Activated CD4-positive, alpha-beta T cell treated with anti-CD3 and anti-CD28 coated beads, Interleukin-2, amount 50 U/mL, for 4 hours (primary cell): ENCODE measurements at places on chromosomes 5 and 9.

GRCh38 chr9:21871256-21871975 is 69.0 kb downstream of the MTAP start:
- no peak for DNase-seq

DNA sequence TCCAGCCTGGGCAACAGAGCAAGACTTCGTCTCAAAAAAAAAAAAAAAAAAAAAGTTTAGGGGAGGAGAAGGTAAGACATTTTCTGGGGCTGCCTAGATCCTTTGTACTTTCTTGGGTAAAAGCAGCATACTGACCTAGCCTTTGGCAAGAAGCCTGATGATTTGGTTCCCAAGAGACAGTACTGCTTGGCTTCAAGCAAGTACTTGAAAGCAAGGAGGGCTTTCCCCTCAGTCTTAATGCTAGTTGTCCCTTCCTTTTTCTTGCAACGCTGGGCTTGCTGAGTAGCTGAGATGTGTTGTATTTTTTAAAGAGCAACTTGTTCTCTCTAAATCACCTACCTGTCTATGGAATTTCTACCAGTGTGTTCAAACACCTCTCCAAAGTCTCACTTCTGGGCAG is 76.2 kb downstream of the INSYN2B start:
- DNase-seq = no peak

DNA sequence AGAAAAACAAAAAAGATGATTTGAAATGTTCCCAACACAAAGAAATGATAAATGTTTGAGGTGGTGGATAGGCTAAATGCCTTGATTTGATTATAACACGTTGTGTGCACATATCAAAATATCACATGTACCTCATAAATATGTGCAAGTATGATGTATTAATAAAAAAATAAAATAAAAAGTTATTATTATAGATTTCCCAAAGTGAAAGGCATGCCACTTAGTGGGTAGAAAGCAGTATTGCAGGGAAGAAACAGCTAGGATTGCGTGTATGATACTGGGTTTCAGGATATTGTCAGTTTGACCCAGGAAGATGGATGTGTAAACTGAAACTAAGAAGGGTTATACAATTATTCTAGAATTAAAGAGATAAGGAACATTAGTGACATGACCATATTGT is 3.6 kb upstream of the TMEM38B start:
- no peak for DNase-seq

GRCh38 chr9:123311250-123311752 is 42.9 kb upstream of the STRBP start:
- DNase-seq = no peak

GRCh38 chr5:176891331-176891958 is 7.7 kb downstream of the HK3 start:
- no peak for DNase-seq

- no peak for DNase-seq
Observed at GRCh38 chr9:134456756-134457305, 130.6 kb downstream of the RXRA start.

DNA sequence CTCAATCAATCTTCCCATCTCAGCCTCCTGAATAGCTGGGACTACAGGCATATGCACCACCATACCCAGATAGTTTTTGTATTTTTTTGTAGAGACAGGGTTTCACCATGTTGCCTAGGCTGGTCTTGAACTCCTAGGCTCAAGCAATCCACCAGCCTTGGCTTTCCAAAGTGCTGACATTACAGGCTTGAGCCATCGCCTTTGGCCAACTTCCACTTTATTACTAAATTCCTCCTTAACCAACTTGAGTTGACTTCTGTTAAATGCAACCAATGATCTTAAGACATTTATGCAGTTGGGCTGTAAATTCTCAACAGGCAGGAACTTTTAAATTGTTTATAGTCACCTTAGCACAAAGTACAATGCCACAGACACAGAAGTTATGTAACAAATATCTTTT is 2.8 kb downstream of the LARS1 start:
- DNase-seq = no peak

GRCh38 chr9:118643118-118643517 is 726.1 kb downstream of the BRINP1 start:
- no peak for DNase-seq

- DNase-seq = no peak
Observed at GRCh38 chr9:129857207-129857606, 21.9 kb downstream of the USP20 start.

DNA sequence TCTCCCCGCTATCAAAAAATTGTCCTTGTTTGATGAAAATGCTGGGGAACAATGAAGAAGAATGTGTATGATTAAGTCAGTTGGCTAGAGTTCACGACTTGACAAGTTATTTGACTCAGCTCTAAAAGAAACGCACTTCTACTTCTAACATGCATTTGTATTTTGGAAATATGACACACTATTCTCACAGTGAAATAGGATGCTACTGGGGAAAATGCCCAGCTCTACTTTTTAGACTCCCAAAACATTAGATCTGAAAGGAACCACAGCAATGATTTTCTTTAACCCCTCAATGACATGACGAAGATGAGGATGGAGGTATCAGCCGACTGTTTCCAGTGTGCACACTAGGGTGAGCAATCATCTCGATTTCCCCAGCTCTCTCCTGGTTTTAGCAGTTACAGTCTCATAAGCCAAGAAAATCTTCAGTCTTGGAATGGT is 83.6 kb upstream of the PCSK1 start:
- DNase-seq = no peak

DNA sequence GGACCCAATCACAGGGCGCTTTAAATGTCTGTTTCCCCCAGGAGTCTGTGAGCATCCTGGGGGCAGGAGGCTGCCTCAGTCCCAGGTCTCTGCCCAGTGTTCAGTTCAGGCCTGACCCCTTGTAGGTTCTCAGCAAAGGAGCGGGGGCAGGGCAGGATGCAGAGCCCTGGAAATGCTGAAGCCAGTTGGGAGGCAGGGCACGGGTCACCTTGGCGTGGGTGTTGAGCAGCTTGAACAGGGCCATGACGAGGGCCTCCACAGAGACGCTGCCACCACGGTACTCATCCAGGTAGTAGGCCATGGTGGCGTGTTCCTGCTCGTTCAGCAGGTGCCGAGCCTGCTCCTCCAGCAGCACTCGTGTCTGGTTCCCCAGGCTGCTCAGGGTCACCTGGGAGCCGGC is 36.3 kb upstream of the AKNA start:
- DNase-seq = no peak

- DNase-seq = no peak
Observed at GRCh38 chr9:123371228-123371584, 15.2 kb downstream of the CRB2 start.

GRCh38 chr5:149799119-149799623 is 69.1 kb downstream of the PPARGC1B start:
- no peak for DNase-seq

DNA sequence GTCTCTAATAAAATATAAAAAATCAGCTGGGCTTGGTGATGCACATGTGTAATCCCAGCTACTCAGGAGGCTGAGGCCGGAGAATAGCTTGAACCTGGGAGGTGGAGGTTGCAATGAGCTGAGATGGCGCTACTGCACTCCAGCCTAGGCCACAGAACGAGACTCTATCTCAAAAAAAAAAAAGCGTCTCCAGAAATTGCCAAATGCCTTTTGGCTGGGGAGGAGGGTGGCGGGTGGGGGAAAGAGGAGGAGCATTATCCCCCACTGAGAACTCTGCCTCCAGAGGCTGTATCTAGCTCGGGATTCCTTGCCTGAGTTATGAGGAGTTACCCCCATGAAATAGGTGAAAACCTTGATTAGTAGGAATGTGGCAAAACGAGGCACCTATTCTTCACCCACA is 4.8 kb downstream of the ROPN1L start:
- DNase-seq = no peak

GRCh38 chr5:76180814-76181805 is 97.9 kb downstream of the SV2C start:
- no peak for DNase-seq

- no peak for DNase-seq
Observed at GRCh38 chr9:107036367-107036766, 173.4 kb downstream of the ZNF462 start.

GRCh38 chr5:98593418-98593817 is 180.0 kb upstream of the RGMB start:
- DNase-seq = no peak

DNA sequence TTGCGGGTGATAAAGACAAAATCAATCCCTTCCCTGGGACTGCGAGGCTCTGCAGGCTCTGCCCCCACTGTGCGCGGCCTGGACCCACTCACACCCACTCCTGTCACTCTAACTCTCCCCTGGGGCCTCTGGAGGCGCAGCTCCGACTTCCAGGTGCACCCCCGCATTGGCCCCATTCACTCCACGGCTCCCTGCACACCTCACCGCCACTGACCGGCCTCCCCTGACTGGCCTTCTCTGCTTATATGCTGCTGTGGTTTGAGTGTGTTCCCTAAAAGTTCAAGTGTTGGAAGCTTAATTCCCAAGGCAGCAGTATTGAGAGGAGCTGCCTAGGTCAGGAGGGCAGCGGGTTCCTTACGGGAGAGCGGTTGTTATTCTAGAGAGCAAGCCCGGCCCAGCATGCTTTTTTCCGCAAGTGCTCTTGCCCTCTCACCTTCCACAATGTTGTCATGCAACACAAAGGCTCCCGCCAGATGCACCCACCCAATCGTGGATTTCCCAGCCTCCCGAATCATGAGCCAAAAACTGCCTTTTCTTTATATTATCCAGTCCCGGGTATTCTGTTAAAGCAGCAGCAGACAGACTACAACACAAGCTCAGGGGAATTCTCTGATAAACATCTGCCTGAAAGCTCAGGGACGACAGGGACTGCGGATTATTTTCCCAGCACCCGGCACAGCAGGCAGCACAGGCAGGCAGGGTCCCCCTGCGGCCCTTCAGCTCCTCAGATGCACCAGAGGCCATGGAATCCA is 73.5 kb upstream of the LRRTM2 start:
- DNase-seq = no peak

- DNase-seq = no peak
Observed at GRCh38 chr5:169856571-169856970, 123.7 kb downstream of the INSYN2B start.

GRCh38 chr5:69268899-69269298 is 34.2 kb downstream of the CDK7 start:
- no peak for DNase-seq

- no peak for DNase-seq
Observed at GRCh38 chr5:59798862-59799667, 94.5 kb downstream of the PDE4D start.

DNA sequence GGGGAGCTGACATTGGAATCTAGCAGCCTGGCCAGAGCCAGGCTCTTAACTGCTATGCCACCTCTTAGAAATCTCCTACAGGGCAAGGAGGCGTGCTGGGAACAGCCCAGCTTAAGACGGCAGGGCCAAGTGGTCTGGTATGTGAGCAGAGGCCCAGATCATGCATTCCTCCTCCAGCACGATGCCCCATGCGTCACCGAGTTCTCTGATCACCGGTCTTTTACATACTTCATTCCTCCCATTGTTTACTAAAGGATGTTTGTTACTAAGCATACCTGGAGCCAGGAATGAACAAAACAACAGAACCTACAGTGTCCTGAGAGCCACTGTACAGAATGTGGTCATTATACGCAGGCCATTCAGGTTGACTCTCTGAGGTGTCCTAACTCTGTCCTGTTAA is 73.8 kb downstream of the TRIO start:
- DNase-seq = no peak

DNA sequence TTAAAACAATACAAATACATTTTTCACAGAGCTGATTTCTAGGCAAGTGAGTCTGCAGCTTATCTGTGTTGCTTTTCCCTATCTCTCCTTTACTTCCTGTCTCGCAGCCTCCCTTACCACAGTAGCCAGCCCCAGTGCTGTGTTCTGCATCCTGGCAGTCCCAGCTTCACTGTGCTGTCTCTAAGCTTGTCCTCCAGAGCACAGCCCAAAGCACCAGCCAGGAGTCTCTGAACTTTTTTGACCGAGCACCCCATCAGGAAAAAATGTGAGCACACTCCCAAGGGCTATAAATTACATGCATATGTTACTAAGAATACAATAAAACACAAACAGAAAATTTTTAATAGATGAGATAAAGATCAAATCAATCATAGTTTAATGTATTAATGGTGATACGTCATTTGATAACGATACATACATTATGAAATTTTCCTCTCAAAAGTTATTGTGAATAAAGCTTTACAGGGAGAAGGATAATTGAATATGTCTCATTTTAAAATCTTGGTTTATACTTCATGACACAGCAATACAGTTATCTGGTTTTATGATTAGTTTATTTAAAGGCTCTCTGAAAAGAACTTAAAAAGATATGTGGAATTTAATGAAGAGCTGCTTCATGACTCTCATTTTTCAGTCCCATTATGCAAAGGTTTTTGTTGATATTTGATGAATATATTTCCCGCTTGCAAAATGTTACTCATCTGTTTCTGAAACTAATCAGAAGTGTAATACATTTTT is 7.3 kb upstream of the RHOBTB3 start:
- no peak for DNase-seq

DNA sequence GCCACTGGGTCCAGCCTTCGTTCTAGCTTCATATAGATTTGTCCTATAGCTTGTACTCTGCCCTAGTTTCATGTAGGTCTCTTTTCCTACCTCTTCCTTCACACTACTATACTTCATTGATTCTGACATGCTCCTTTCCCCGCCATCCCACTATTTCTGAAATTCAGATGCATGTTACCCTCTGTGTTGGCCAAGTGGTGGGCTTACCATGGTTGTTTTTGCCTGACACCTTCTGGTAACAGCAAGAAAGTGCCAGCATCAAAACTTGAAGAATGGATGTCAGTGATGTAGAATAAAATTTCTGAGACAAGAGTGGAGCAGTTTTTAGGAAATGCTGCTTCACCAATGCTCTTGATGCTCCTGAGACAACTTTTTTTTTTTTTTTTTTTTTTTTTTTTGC is 19.5 kb upstream of the SERINC5 start:
- DNase-seq = no peak

- DNase-seq = no peak
Observed at GRCh38 chr5:174583071-174583470, 141.3 kb upstream of the MSX2 start.

DNA sequence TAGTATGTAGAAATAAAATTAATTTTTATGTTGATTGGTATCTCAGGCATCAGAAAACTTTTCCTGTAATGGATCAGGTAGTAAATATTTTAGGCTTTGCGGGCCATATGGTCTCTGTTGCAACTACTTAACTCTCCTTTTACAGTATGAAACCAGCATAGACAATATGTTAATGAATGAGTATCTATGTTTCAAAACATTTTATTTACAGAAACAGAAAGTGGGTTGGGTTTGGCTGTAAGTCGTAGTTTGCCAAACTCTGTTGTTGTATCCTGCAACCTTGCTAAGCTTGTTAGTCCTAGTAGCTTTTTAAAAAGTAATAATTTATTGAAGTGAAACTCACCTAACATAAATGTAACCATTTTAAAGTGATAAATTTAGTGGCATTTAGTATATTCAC is 132.1 kb downstream of the NR3C1 start:
- DNase-seq = no peak

- no peak for DNase-seq
Observed at GRCh38 chr5:65862384-65862783, 64.0 kb upstream of the ERBIN start.

DNA sequence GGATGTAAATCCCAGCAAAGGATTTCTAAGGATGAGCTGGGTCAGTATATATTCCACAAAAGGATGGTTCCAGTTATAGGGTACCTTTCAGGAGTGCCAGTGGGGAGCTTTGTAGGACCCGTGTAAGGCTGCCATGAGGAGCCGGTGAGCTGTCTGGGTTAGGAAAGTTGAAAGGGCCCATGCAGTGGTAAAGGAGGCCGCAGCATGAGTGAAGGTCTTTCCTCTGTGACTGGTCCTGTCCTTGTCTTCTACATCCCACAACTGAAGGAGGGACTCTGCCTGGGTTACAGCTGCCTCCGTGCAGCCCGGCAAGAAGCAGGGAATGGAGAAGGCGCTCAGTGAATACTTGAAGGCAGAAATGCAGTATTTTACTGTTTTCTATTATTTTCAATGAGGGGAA is 58.9 kb downstream of the HSPA4 start:
- DNase-seq = no peak
